Posterior cingulate gyrus (tissue), 11 donors: ENCODE measurements at places on chromosomes 5 and 9.

DNA sequence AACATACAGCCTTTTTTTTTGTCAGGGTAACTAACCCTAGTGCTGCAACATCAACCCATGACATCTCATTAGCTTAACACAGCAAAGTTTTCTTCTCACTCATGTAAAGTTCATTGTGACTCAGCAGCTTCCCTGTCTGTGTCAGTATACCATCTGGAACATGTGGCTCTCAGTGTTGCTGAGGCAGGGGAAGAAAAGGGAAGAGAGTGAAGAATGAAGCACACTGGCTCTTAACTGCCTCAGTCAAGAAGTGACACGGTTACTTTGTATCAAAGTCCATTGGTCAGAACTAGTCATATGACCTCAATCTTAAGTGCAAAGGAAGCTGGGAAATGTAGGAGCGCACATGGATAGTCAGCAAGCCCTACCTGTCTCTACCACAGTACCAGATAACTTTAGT lies 185.0 kb upstream of the ELL2 start:
- no peak for DNase-seq

GRCh38 chr9:131309530-131310276 lies 20.2 kb downstream of the PLPP7 start:
- DNase-seq: no peak

GRCh38 chr9:133144142-133144903 lies 19.4 kb downstream of the GBGT1 start:
- DNase-seq: peak; percentile 93

GRCh38 chr5:181186986-181187499 lies 18.0 kb downstream of the TRIM7 start:
- no peak for DNase-seq

DNA sequence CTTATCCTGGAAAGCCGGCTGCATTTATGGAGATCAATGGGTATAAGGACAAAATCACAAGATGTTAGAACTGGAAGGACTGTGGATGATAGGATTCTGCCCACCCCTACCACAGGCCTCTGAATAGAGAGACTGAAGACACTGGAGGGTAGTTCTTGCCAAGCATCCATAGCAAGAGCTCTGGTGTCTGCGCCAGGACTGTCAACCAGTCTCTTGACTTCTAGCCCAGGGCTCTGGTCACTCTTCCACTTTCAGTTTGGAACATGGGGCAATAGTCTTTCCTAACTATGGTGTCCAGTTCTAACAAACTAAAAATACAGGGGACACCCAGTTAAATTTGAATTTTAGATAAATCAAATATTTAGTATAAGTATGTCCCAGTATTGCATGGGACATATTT lies 23.4 kb downstream of the LARP1 start:
- peak; percentile 25 for DNase-seq

GRCh38 chr9:122191584-122191983 lies 31.9 kb downstream of the MORN5 start:
- no peak for DNase-seq

GRCh38 chr5:148809781-148810524 lies 16.5 kb upstream of the ADRB2 start:
- DNase-seq: no peak

DNA sequence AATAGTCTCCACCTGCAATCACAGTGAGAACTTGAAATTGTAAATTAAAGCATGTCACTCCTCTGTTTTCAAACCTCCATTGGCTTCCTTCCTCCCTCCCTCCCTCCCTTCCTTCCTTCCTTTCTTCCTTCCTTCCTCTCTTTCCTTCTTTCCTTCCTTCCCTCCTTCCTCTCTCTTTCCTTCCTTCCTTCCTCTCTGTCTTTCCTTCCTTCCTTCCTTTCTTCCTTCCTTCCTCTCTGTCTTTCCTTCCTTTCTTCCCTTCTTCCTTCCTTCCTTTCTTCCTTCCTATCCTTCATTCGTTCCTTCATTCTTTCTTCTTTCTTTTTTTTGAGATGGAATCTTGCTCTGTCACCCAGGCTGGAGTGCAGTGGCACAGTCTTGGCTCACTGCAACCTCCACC lies 595.0 kb upstream of the ZNF608 start:
- DNase-seq: no peak

DNA sequence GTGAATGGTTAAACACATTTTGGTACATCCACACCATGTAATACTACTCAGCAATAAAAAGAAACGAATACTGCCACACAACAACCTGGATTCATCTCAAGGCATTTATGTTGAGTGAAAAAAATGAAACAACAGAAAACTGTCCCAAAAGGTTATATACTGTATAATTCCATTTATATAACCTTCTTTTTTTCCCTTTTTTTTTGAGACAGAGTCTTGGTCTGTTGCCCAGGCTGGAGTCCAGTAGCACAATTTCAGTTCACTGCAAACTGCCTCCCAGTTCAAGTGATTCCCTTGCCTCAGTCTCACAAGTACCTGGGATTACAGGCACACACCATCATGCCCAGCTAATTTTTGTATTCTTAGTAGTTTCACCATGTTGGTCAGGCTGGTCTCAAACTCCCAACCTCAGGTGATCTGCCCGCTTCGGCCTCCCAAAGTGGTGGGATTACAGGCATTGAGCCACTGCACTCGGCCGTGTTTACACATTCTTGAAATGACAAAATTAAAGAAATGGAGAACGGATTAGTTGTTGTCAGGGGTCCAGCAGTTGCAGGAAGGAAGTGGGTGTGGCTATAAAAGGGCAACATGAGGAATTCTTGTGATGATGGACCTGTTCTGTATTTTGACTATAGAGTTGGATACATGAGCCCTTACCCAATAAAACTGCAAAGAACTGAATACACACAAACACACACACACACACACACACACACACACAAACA lies 17.4 kb downstream of the PPP6C start:
- no peak for DNase-seq

DNA sequence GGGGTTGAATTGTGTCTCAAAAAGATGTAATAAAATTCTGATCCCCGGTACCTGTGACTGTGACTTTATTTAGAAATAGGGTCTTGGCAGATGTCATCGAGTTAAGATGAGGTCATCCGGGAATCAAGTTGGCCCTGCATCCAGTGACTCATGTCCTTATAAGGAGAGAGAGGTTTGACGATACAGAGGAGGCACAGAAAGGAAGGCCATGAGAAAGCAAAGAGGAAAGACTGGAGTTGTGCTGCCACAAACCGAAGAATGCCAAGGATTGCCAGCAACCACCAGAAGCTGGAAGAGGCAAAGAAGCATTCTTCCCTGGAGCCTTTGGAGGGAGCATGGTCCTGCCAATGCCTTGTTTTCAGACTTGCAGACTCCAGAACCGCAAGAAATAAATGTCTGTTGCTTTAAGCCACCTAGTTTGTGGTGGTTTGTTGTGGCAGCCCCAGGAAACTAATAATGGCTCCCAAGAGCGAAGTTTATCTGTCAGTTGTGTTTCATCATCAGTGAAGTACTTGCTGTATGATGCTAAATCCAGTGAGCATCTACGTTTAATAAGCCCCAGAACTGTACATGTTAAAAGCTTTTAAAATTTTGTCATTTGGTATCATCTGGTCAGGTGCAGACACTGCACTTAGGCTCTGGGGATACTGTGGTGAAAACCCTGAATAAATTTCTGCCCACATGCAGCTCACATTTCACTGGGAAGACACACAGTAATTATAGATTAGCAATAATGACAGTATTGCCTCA lies 114.8 kb downstream of the TLE4 start:
- no peak for DNase-seq

- no peak for DNase-seq
Observed at GRCh38 chr5:110760158-110760557, 21.4 kb downstream of the SLC25A46 start.

DNA sequence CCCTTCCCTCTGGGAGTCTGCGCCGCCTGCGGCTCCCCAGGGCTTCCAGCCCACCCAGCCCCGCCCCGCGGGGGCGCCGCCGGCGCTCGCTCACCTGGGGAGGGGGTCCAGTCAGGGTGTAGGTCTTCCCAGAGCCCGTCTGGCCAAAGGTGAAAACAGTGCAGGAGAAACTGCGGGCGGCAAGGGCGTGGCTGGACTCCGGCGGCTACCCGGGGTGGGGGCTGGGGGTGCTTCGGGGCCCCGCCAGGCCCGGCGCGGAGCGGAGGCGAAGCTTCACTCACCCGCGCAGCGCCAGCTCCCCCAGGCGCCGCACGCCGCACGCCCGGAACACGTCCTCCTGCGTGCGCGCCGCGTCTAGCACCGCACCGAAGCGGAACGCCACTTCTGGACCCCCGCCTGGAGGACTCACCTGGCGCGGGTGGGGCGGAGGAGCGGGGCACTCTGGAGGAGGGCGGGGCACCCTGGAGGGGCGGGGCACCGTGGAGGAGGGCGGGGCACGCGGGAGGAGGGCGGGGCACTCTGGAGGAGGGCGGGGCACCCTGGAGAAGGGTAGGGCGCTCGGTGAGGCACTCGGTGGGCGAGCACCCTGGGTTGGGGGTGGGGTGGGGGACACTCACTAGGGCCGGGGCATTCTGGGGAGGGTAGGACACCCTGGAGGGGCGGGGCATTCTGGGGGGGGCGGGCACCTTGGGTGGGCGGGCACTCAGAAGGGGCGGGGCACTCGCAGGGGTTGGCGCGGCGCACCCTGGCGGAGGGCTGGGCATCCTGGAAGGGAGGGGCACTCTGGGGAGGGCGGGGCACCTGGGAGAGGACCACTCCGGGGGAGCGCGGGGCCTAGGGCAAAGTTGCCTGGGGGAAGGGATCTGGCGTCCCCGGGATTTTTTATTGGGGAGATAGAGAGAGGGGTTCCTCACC lies 814 bp downstream of the KIF12 start:
- no peak for DNase-seq

DNA sequence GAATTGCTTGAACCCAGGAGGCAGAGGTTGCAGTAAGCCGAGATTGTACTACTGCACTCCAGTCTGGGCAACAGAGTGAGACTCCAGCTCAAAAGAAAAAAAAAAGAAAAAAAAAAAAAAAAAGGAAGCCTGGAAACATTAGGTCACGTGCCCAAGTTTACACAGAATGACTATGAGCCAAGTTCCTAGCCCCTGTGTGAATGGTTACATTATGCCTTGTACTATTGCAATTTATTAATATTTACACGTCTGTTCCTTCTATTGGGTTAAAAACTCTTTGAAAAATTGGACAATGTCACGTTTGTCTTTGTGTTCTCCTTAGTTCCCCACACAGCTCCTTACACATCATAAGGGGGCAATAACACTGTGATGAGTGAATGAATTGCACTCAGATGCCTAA lies 33.5 kb upstream of the SLC28A3 start:
- no peak for DNase-seq
